ENCODE measurements at places on chromosomes 2 and 18. TPM values are rescaled to one million over a fixed set of nuclear protein-coding genes. Genes with fewer than 3 reads are reported as not detected.
A peak's percentile ranks its signal among the peaks of the same experiment; 100 is the strongest.

- no peak overlapping the region for H3K27ac ChIP-seq
- H3K27me3 ChIP-seq: no peaks in the 10 kb centered on the region
- DNase-seq: no peak
- H3K36me3 ChIP-seq: no peaks in the 10 kb centered on the region
These were observed 225.8 kb upstream of the ZNF804A start for GRCh38 chr2:184372484-184372883.

- no peak overlapping the region for H3K4me3 ChIP-seq
- H3K27me3 ChIP-seq: peaks cover 80% of the 10 kb centered on the region
- H3K36me3 ChIP-seq: no peaks in the 10 kb centered on the region
- no peak overlapping the region for H3K27ac ChIP-seq
These were observed 52.9 kb downstream of the TMEM163 start for GRCh38 chr2:134665727-134666506.

- H3K27me3 ChIP-seq: no peaks in the 10 kb centered on the region
- no peak overlapping the region for H3K27ac ChIP-seq
- H3K4me3 ChIP-seq: no peak overlapping the region
- peaks cover 5% of the 10 kb centered on the region for H3K36me3 ChIP-seq
These were observed 59.0 kb upstream of the ZNF396 start for GRCh38 chr18:35436076-35436649.

GRCh38 chr2:207227062-207227748, 61.5 kb upstream of the KLF7 start:
- no peaks in the 10 kb centered on the region for H3K36me3 ChIP-seq
- H3K27ac ChIP-seq: no peak overlapping the region
- H3K27me3 ChIP-seq: no peaks in the 10 kb centered on the region

GRCh38 chr2:191382801-191383200, 137.6 kb downstream of the MYO1B start:
- no peak overlapping the region for H3K27ac ChIP-seq
- H3K27me3 ChIP-seq: no peaks in the 10 kb centered on the region
- DNase-seq: no peak
- no peak overlapping the region for H3K4me3 ChIP-seq

GRCh38 chr2:240322231-240322955, 113.1 kb upstream of the GPC1 start:
- no peak overlapping the region for H3K27ac ChIP-seq
- no peak overlapping the region for H3K4me3 ChIP-seq
- peaks cover under 1% of the 10 kb centered on the region for H3K27me3 ChIP-seq
- no peak for DNase-seq
- H3K4me1 ChIP-seq: no peaks in the 10 kb centered on the region

DNA sequence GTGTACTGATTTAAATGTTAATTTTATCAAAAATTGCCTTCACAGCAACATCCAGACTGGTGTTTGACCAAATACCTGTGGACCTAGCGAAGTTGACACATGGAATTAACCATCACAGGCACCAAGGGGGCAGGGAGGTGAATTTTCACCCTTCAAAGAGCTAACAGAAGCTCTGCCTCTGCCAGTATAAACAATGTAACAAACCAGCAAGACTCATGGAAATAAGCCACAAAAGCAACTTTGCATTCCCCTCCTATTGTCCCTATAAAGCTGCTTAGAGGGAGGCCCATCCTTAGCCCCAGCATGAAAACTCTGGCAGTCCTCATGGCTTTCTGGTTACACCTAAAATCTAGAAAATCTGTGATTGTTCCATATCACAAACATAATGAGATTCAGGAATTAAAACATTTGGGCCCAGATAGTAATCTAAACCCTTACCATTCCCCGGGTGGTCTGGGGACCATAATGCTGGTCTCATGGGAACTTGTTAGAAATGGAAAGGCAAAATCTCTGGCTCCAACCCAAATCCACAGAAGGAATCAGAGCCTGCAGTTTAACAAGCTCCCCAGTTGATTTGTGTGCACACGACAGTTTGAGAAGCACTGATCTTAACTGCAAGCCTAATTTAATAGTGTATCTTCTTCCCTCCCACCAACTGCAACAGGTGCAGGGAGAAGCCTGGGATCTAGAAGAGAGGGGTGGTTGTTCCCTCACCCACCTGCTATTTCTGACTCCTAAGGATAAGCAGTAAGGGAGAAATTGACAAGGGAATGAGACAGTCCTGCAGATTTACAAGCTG, 23.1 kb downstream of the SERPINB11 start:
- H3K27ac ChIP-seq: no peak overlapping the region
- DNase-seq: no peak
- H3K4me1 ChIP-seq: no peaks in the 10 kb centered on the region
- H3K36me3 ChIP-seq: no peaks in the 10 kb centered on the region
- no peaks in the 10 kb centered on the region for H3K27me3 ChIP-seq
- H3K4me3 ChIP-seq: no peak overlapping the region

DNA sequence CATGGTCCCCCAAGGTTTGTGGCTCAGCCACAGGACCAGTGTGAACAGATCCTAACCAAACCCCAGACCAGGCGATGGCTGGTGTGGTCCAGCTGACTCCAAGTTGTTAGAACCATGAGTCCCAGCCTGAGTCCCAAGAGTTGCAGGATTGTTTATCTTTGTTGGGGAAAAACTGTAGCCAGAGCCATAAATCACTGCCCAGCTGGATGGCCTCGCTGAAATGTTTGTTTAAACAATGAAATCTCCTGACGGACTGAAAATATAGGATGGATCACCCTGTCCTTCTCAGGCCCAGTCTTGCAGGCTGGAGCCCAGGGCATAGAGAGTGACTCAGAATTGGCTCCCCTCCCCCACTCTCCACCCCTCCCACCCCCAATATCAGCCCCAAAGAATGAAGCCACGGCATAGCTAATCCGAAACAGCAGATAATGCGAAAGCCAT, 36.4 kb downstream of the PKDCC start:
- H3K4me1 ChIP-seq: peaks cover 2% of the 10 kb centered on the region
- DNase-seq: no peak
- H3K4me3 ChIP-seq: no peak overlapping the region
- no peaks in the 10 kb centered on the region for H3K36me3 ChIP-seq

DNA sequence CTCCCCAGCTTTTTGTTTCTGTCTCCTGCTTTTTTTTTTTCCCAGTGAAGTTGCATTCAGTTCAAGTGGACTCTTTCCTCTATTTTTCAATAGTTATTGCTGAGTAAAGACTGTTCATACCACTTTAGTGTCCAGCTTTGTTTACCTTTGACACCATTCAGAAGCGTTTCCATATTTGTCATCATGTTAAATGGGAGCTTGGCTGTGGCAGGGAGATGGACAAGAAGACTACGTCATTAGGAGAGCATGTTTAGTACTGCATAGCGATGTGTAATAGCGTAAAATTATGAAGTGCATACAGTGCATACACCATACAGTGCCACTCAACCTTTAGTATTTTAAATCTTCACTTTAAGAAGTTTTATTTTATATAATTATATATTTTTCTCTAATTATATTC, 655.9 kb downstream of the DCC start:
- no peaks in the 10 kb centered on the region for H3K27me3 ChIP-seq
- no peaks in the 10 kb centered on the region for H3K4me1 ChIP-seq
- H3K27ac ChIP-seq: no peak overlapping the region
- no peak overlapping the region for H3K4me3 ChIP-seq
- no peaks in the 10 kb centered on the region for H3K36me3 ChIP-seq

- H3K36me3 ChIP-seq: no peaks in the 10 kb centered on the region
- H3K4me3 ChIP-seq: no peak overlapping the region
- no peak for DNase-seq
- no peaks in the 10 kb centered on the region for H3K4me1 ChIP-seq
These were observed 94.8 kb upstream of the THOC1 start for GRCh38 chr18:362311-363290.

- peak; percentile 10 for DNase-seq
- no peaks in the 10 kb centered on the region for H3K4me1 ChIP-seq
- H3K36me3 ChIP-seq: peaks cover 5% of the 10 kb centered on the region
- H3K27me3 ChIP-seq: peaks cover 29% of the 10 kb centered on the region
- H3K27ac ChIP-seq: no peak overlapping the region
- no peak overlapping the region for H3K4me3 ChIP-seq
These were observed 20.9 kb downstream of the THNSL2 start for GRCh38 chr2:88190808-88191721.

DNA sequence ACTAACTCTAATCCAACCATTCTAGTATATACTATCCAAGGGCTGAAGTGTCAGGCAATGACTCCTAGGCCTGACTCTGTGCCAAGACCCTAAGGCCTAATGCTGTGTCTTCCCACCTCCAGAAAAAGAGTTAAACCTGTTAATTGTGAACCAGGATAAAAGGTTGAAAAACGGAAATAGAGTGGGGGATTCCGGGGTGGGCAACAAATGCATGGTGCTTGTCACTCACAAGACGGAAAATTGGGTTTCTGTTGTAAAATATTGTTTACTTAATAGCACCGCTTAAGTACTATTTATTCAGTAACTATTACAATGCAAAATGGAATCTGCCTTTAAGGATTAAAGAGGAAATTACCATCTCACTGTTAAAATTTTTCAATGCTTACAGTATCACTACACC, 3.2 kb downstream of the STK17B start:
- DNase-seq: no peak
- H3K4me1 ChIP-seq: peaks cover 38% of the 10 kb centered on the region
- peak overlapping the region; percentile 86 for H3K27ac ChIP-seq
- H3K27me3 ChIP-seq: no peaks in the 10 kb centered on the region
- H3K4me3 ChIP-seq: peak overlapping the region; percentile 85

- H3K27ac ChIP-seq: no peak overlapping the region
- H3K4me3 ChIP-seq: no peak overlapping the region
- H3K27me3 ChIP-seq: no peaks in the 10 kb centered on the region
- H3K4me1 ChIP-seq: no peaks in the 10 kb centered on the region
These were observed 264.7 kb downstream of the CCDC85A start for GRCh38 chr2:56448403-56449001.

DNA sequence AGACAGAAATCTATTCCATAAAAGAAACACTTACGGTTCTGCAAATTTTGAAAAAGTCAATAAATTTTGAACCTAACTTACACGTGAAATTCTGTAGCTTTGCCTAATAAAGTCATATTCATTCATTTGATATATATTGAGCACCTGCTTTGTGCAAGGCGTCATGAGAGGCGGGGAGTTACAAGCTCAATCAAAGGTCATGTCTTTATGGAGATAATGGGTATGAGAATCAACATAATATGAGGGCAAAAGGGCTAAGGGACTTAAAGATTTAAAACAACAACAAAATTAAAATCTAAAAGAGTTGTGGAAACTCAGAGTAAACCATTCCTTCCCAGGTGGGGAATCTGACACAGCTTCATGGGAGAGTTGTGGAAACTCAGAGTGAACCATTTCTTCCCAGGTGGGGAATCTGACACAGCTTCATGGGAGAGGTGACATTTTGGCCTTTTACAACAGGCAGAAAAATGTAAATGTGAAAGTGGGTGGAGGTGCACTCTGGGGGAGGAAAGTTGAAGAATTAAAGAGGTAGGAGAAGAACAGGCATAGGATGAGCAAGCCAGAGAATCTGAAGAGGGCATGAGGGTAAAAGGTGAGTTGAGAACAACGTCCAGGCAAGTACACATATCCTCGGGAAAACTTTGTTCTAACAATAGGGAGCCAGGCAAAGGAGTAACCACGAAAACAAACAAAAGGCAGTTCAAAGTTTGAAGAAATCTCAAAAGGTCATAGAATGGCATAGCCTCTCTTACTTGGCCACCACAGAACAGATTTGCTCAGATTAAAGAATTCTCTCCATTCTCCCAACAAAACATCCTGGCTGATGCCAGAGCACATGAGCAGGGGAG, 49.5 kb upstream of the CD226 start:
- DNase-seq: no peak
- H3K4me1 ChIP-seq: peaks cover 22% of the 10 kb centered on the region

- DNase-seq: no peak
- no peaks in the 10 kb centered on the region for H3K27me3 ChIP-seq
- H3K27ac ChIP-seq: no peak overlapping the region
- peaks cover 24% of the 10 kb centered on the region for H3K4me1 ChIP-seq
- H3K4me3 ChIP-seq: no peak overlapping the region
These were observed 20.4 kb downstream of the GPD2 start for GRCh38 chr2:156456616-156457015.

DNA sequence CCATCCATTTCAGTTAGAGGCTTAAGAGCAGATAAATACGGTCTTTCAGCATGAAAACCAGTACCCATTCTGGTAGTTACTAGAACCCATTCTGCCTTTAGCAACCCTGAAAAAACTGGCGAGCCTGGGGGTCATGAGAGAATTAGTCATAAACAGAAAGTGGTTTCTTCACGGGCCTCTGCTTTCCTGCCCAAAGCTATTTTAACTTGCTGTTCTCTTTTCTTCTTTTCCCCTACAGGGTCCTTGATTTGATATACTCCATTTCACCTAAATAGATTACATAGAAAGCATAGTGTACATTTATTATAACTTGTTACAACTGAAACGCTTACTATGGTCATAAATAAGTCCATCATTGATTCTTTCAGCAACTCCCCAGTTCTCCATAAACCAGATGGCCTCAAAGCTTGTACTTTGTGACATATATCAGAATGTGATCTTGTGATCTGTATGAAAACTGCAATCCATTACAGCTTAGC, 48.3 kb downstream of the WDFY1 start:
- peak overlapping the region; percentile 78 for H3K27ac ChIP-seq
- peaks cover 14% of the 10 kb centered on the region for H3K4me1 ChIP-seq
- peaks cover 27% of the 10 kb centered on the region for H3K36me3 ChIP-seq
- no peak overlapping the region for H3K4me3 ChIP-seq
- DNase-seq: no peak

DNA sequence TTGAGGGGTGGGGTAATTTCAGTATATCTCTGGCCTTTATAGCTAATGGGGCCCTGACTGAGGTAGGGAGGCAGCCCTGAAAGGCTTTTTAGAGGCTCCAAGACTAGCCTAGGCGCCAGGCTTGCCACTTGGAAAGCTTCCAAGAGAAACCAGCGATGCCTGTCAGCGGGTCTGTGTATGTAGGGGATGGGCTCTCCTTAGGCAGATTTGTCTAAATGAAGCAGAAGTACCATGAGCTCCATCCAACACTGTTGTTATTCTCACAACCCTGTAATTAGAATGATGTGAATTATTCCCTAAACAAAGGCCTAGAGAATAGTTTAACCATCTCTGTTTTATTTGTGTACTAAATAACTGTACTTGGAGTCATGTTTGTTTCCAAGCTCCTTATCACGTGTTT, 138.1 kb downstream of the B3GNT2 start:
- H3K36me3 ChIP-seq: peaks cover 4% of the 10 kb centered on the region
- H3K27me3 ChIP-seq: no peaks in the 10 kb centered on the region
- H3K27ac ChIP-seq: peak overlapping the region; percentile 53
- peaks cover 18% of the 10 kb centered on the region for H3K4me1 ChIP-seq
- no peak overlapping the region for H3K4me3 ChIP-seq

- H3K4me3 ChIP-seq: no peak overlapping the region
- no peak for DNase-seq
- H3K27me3 ChIP-seq: no peaks in the 10 kb centered on the region
These were observed 21.2 kb downstream of the PRELID3A start for GRCh38 chr18:12428923-12429322.

Gene LRATD1
- not detected for total RNA-seq

Gene DUSP19
- total RNA-seq: 2.9 TPM

Gene TRIB2
- total RNA-seq: 5.0 TPM

Gene TUBA4B
- total RNA-seq: not detected

Gene SH3RF3
- total RNA-seq: 2.2 TPM

Gene PID1
- not detected for total RNA-seq

Gene DSEL
- total RNA-seq: 0.35 TPM

Gene MRPS5
- 84.8 TPM for total RNA-seq

Gene SLC30A3
- 0.14 TPM for total RNA-seq

Gene SPR
- total RNA-seq: 13.9 TPM
